ENCODE measurements at places on chromosomes 5 and 9. TPM values are rescaled to one million over a fixed set of nuclear protein-coding genes. Genes with fewer than 3 reads are reported as not detected.

DNA sequence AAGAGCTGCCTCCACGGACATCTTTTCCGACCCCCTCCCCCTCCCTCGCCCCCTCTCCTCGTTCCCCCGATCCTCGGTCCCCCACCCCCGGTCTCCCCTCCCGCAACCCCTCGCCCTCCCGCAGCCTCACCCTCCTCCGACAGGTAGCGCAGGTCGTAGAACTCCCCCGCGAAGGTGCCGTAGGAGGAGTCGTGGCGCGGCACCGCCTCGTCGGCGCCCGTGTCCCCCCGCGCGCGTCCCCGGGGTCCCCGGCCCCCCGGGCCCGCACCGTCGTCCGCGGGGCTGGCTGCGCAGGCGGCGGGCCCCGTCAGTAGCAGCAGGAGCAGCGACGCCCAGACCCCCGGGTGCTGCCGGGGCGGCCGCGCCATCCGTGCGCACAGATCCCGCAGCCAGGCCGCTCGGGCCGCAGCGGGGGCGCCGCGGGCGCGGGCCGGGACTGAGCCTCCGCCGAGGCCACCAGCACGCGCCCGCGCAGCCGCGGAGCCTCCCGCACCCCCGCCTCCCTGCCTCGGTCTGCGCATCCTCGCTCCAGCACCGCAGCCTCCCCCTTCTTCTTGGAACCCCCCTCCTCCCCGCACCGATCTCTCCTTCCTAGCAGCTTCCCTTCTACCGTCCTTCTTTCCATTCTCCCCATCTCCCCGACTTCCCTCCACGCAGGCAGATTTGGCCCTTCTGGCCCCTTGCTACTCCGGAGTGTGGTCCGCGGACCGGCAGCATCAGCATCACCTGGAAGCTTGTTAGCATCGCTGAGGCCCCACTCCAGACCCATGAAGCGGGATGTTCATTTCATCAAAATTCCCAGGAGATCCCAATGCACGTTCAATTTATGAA lies at the start of gene FRRS1L:
FRRS1L (minus strand) TSS at position 479 of the 831 bp plus-strand sequence; CDS start at position 368, 111 bp downstream.
- H3K36me3 ChIP-seq: no peaks in the 10 kb centered on the region
- no peaks in the 10 kb centered on the region for H3K4me1 ChIP-seq
- no peak within 1 kb of the TSS for H3K4me3 ChIP-seq
- no peak within 1 kb of the TSS for H3K27ac ChIP-seq
- H3K27me3 ChIP-seq: peaks cover 7% of the 10 kb centered on the region

- no peak overlapping the region for H3K27ac ChIP-seq
- H3K36me3 ChIP-seq: no peaks in the 10 kb centered on the region
- H3K4me1 ChIP-seq: no peaks in the 10 kb centered on the region
- DNase-seq: no peak
- H3K4me3 ChIP-seq: no peak overlapping the region
These were observed 176.8 kb downstream of the MELK start for GRCh38 chr9:36749461-36749860.

TMOD1 gene
- 2.6 TPM for total RNA-seq

NUTM2G gene
- total RNA-seq: not detected

- no peak overlapping the region for H3K4me3 ChIP-seq
- no peak for DNase-seq
- H3K27ac ChIP-seq: no peak overlapping the region
These were observed 296.8 kb upstream of the ANKH start for GRCh38 chr5:15168358-15168757.
